ENCODE measurements at places on chromosomes 12 and 14. TPM values are rescaled to one million over a fixed set of nuclear protein-coding genes. Genes with fewer than 3 reads are reported as not detected.

Gene CLMN
- 7.7 TPM for total RNA-seq

Gene TEAD4
- total RNA-seq, result 24.1 TPM

DNA sequence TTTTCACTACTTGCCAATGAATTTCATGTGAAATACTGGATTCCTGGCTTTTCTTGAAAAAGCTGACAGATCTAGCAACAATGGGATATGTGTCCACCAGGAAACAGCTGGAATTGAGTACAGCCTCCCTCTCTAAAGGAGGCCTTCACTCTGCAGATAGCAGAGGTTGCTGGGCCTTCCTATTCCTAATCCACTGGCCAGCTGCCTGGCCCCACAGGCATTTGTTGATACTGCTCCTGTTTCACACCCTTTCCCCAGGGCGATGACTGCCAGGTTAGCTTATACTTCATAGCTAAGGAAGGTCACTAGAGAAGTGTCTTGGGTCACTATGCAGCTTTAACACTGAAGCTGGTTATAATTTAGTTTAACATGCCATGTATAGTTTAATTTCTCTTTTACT lies 87.5 kb upstream of the PDZRN4 start:
- DNase-seq, result no peak

- no peak for DNase-seq
These were observed 640 bp downstream of the ARMH4 start for GRCh38 chr14:58151133-58152013.

DNA sequence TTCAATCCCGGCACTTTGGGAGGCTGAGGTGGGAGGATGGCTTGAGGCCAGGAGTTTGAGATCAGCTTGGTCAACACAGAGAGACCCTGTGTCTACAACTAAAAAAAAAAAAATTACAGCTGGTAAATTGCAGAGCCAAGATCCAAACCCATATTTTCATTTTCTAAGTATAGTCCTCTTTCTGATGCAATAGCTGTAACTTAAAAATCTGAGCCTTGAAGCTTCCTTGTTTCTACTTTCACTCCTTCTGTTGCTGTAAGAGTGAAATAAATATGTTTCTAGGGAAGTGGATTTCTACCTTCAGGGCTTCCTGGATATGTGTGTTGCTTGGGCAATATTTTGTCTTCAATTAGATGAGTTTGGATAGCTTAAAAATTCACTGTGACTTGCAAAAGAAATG lies 42.0 kb upstream of the PRICKLE1 start:
- DNase-seq, result no peak

- DNase-seq, result no peak
These were observed 679.2 kb downstream of the RPL10L start for GRCh38 chr14:45972416-45972815.

Gene IFNG
- total RNA-seq, result not detected

DNA sequence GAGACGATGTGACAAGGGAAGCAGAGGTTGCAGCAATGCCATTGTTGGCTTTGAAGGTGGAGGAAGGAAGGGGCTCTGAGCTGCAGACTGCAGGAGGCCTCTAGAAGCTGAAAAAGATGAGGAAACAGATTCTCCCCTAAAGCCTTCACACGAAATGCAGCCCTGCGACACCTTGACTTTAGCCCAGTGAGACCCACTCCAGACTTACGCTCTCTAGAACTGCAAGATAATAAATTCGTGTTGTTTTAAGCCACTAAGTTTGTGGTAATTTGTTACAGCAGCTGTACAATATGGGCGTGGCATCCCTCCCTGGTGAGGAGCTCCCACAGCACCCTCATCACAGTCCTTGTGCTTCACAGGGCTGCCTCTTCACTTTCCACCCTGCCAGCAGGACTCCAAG lies 53.2 kb downstream of the GOLGA5 start:
- DNase-seq, result no peak

Gene GALNT8
- total RNA-seq, result 1.4 TPM

Gene GLIPR1
- total RNA-seq, result 123 TPM

- no peak for DNase-seq
These were observed 173.0 kb downstream of the MYRFL start for GRCh38 chr12:69998011-69998410.

GRCh38 chr14:105857826-105858675 lies 331.7 kb downstream of the TMEM121 start:
- DNase-seq, result peak; percentile 59

GRCh38 chr12:31315044-31315715 lies 10.8 kb downstream of the SINHCAF start:
- DNase-seq, result no peak

Gene RFLNA
- 1.0 TPM for total RNA-seq

GRCh38 chr12:48473061-48473460 lies 702 bp downstream of the ANP32D start:
- no peak for DNase-seq

- DNase-seq, result no peak
These were observed 574 bp downstream of the WNK1 start for GRCh38 chr12:752695-753610.

GRCh38 chr14:89190765-89191513 lies 226.1 kb downstream of the FOXN3 start:
- no peak for DNase-seq

Gene CCDC85C
- 7.0 TPM for total RNA-seq

Measured in chondrocyte (in vitro differentiated cells).